Tracheal epithelial cell (primary cell): ENCODE measurements at places on chromosomes 7 and 10. TPM values are rescaled to one million over a fixed set of nuclear protein-coding genes. Genes with fewer than 3 reads are reported as not detected.

PTPN12 gene
- total RNA-seq, result 33.5 and 43.6 TPM in 2 replicates

TMEM139 gene
- 3.0 and 13.5 TPM in 2 replicates for total RNA-seq

SLC26A3 gene
- total RNA-seq, result not detected in 2 replicates

ASIC3 gene
- 0.21 TPM in 1 of 2 replicates, not detected in the other for total RNA-seq

TRIM74 gene
- not detected in 2 replicates for total RNA-seq

GARIN1A gene
- 0.24 TPM in 1 of 2 replicates, not detected in the other for total RNA-seq

COMMD3 gene
- 30.7 and 43.6 TPM in 2 replicates for total RNA-seq

SAP25 gene
- not detected in 2 replicates for total RNA-seq

STAMBPL1 gene
- total RNA-seq, result 3.0 and 3.9 TPM in 2 replicates

DNAJC30 gene
- 0.72 and 1.1 TPM in 2 replicates for total RNA-seq

VSTM4 gene
- under 0.01 TPM in 1 of 2 replicates, not detected in the other for total RNA-seq
